Neural crest cell (in vitro differentiated cells): ENCODE measurements at places on chromosomes 6 and 20. TPM values are rescaled to one million over a fixed set of nuclear protein-coding genes. Genes with fewer than 3 reads are reported as not detected.

DNA sequence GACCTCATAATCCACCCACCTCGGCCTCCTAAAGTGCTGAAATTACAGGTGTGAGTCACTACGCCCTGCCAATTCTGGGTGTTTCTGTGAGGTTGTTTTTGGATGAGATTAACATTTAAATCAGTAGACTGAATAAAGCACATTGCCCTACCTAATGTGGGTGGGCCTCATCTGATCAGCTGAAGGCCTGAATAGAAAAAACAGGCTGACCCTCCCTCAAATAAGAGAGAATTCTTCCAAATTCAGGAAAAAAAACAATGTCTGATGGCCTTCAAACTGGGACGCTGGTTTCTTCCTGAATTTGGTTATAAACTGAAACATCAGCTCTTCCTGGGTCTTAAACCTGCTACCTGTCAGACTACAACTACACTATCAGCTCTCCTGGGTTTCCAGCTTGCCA lies 51.0 kb downstream of the POU3F2 start:
- no peak overlapping the region for H3K27ac ChIP-seq
- H3K36me3 ChIP-seq: peaks cover 26% of the 10 kb centered on the region
- no peaks in the 10 kb centered on the region for H3K27me3 ChIP-seq
- H3K4me3 ChIP-seq: no peak overlapping the region
- no peak for DNase-seq

DNA sequence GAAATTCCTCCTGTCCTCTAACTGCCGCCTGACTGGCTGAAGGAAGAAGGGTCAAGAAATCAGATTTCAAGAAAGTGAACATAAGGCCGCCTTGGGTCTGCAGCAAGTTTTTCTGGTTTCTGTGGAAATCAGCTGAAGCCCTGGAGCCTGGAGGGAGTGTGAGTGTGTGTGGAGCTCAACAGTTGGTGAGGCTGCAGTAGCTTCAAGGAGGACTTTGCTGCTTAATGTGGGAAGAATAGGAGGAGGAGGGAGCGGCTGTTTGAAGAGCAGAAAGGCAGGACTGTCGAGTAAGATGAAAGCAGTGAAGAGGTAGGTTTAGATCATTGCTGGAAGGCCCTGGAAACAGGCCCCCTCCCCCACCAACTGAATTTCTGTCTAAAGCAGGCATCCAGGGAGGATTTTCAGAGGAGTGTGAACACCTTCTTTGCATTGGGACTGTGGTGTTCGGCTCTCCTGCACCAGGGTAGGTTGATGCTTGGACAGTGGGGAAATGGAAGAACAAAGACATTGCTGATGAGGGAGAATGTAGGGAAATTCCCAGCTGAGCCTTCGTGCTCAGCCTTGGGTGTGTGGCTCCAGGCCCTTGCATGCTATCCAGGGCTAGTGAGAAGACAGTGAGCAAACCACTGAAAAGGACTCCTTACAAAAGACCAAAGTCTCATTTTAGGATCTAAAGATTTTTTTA lies 79.5 kb upstream of the VSTM2L start:
- peak overlapping the region; percentile 46 for H3K27ac ChIP-seq
- H3K4me3 ChIP-seq: no peak overlapping the region
- H3K36me3 ChIP-seq: no peaks in the 10 kb centered on the region
- no peaks in the 10 kb centered on the region for H3K27me3 ChIP-seq
- H3K4me1 ChIP-seq: peaks cover 29% of the 10 kb centered on the region

Gene LAMP5
- 0.98 and 1.0 TPM in 2 replicates for total RNA-seq

DNA sequence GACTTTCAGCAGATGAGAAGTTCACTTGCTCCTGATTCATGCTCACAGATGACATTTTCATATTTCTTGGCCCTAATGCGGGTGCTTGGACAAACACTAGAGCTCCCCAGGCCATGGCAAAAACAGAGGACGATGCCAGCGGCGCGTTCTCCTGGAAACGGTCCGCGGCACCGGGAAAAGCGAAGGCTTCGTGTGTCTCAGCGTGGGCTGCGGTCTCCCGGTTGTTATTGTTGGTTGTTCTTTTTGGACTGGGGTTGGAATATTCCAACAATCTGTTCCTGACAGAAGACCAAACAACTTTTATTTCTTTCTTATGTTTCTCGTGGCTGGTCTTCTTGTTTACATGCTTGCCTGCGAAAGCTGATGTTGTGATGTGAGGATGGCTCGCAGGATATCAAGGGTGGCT lies 46.8 kb upstream of the NEDD9 start:
- peaks cover 32% of the 10 kb centered on the region for H3K4me1 ChIP-seq
- DNase-seq: no peak
- H3K4me3 ChIP-seq: no peak overlapping the region
- H3K36me3 ChIP-seq: no peaks in the 10 kb centered on the region

Gene C2
- total RNA-seq: 0.35 and 1.2 TPM in 2 replicates
